ENCODE measurements at places on chromosomes 6 and 20.

- peak; percentile 35 for DNase-seq
These were observed 671 bp downstream of the E2F1 start for GRCh38 chr20:33685328-33686099.

GRCh38 chr6:49555951-49556350, 5.5 kb downstream of the C6orf141 start:
- no peak for DNase-seq

- no peak for DNase-seq
These were observed 11.2 kb upstream of the TAGAP start for GRCh38 chr6:159056003-159056402.

GRCh38 chr20:1627200-1627550, 7.4 kb upstream of the SIRPB1 start:
- DNase-seq = no peak

DNA sequence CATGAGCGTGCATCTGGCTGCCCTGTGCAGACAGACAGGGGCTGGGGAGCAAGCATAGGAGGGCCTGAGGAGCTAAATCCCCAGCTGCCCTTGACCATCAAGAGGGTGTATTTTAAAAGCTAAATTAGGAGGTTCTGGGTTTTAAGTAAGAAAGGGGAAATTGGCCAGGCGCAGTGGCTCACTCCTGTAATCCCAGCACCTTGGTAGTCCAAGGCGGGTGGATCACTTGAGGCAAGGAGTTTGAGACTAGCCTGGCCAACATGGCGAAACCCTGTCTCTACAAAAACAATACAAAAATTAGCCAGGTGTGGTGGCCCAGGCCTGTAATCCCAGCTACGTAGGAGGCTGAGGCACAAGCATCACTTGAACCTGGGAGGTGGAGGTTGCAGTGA, 27.8 kb downstream of the SERPINB6 start:
- DNase-seq = no peak

GRCh38 chr20:35465976-35466375, 10.6 kb downstream of the CEP250 start:
- no peak for DNase-seq

Data from effector memory CD4-positive, alpha-beta T cell (primary cell).